Stimulated activated CD8-positive, alpha-beta memory T cell treated with anti-CD3 and anti-CD28 coated beads, Interleukin-12 subunit alpha, Interleukin-12 subunit beta, amount 100 ng/mL, for 4 hours (primary cell): ENCODE measurements at places on chromosomes 3 and 15.

- DNase-seq, result no peak
Measured at GRCh38 chr3:54800478-54800877, 127.4 kb downstream of the LRTM1 start.

DNA sequence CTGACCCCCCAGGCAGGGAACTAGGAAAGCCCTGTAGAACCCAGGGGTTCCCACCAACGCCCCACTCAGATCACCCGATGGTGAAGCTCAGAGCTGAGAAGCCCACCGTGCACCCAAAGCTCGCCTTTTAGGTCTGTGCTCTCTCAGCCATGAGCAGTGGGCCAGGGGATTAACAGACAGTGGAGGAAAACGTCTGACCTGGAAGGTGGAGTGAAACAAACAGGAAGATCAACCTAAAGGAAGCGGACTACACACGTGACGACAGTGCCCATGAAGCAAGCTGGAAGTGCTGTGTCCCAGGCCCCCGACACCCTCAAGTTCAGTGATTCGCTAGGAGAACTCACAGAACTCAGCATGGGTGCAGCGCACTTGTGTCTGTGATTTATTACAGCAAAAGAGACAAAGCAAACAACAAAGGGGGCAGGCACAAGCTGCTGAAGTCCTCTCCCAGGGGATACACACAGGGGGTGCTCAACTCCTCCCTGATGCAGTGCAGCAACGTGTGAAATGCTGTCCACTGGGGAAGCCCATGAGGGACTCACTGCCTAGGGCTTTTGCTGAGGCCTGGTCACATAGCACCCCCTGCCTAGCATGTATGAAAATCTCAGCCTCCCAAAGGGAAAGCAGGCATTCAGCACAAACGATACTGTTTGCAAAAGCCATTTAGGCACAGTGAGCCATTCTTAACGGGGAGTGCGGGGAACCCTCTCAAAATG, 43.5 kb downstream of the CFAP92 start:
- DNase-seq, result no peak

DNA sequence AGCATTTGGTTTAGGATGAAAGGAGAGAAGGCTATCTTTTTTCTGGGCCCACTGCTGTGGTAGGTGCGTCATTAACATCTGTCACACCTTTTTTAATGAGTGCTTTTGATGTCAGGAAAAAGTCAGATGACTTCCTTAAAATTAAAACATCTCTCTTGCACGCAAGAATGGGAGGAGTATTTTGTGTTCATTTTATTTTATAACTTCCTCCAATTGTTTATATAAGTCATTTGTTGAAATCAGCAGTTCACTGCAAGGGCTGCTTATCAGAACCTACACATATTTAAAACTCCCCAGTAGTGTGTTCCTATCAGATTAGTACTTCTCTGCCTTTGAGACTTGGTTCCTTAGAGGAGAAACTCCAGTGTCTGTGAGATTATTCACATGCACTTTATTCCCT, 143.8 kb downstream of the NEO1 start:
- DNase-seq, result no peak

DNA sequence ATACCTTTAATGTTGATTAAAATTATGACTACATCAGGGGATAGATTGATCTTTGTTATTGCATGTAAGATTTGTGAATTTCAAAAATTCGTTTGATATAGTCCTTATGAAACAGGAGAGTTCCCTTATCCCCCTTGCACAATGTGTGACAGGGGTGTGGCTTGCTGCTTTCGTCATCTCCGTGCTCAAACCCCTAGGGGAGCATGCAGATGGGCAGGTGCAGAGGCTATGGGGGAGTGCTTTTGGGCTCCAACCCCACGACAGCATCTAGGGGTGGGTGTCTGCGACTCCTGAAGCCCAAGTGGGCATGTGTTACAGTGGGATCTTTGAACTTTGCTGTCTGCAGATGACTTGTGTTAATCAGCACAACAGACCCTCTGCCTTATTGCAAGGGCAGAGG, 360.1 kb upstream of the GOLIM4 start:
- DNase-seq, result no peak

DNA sequence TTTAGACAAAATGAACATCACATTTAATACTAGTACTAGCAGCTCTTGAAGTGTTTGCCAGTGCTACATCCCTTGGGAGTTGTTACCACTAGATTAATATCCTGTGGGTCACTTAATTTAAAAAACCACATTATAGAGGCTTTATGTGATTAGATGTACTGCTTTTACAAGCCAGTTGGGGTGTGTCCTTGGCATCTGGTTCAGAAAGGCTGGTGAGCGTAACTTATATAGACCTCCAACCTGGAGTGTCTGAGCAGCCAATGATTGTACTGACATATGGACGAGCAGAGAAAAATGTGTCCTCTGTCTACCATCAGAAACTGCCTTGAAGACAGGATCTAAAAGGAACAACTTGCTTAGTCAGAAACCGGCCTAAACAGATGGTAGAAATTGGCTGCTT, 306.2 kb upstream of the ATP11B start:
- no peak for DNase-seq

GRCh38 chr3:158273656-158274055, 163.8 kb downstream of the RSRC1 start:
- DNase-seq, result no peak

- no peak for DNase-seq
Measured at GRCh38 chr15:98996624-98997023, 11.0 kb downstream of the PGPEP1L start.

DNA sequence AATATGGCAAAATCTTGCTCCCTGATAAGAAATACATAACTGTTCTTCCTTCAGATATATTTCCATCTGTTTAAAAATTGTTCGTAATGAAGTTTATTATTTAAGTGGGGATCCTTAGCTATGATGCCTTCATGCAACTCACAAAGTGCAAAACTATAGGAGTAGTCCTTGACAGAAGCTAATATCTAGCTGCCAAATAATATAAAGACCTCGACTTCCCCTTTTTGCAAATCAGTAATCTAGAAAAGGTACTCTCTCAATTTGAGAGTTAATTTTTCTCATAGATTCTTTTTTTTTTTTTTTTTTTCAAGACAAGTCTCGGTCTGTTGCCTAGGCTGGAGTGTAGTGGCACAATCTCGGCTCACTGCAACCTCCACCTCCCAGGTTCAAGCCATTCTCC, 23.0 kb downstream of the SLTM start:
- DNase-seq, result no peak

DNA sequence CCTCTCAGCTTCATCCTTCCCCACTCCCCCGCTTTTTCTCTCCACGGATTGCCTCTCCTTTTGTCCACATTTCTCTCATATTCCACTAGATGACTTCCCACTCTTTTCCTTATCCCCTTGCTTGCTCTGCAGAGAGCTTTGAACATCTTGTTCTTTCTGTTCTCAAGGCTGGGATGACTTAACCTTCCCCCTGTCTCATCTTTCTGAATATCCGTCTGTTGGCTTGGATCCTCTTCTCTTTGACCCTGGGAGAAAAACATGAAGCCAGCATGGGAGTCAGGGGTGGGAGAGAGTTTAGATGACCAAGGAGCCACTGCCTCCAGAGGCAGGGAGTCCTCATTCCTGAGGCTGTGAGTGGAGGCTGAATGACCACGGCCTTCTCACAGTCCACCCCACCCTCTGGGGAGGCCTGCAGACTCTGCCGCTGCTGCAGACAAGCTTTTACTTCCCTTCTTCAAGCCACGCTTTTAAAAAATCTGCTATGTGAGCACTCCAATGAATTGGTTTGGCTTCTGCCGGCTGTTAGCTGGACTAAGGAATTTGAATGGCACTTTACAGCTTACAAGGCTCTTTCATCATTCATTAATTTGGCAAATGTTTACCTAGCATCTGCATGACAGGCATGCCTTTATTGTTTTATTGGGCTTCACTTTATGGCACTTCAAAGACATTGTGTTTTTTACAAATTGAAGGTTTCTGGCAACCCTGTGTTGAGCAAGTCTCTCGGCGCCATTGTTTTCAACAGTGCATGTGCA, 111.6 kb upstream of the SLC6A6 start:
- DNase-seq, result no peak

GRCh38 chr3:151918253-151919029, 45.0 kb downstream of the SUCNR1 start:
- DNase-seq, result no peak

DNA sequence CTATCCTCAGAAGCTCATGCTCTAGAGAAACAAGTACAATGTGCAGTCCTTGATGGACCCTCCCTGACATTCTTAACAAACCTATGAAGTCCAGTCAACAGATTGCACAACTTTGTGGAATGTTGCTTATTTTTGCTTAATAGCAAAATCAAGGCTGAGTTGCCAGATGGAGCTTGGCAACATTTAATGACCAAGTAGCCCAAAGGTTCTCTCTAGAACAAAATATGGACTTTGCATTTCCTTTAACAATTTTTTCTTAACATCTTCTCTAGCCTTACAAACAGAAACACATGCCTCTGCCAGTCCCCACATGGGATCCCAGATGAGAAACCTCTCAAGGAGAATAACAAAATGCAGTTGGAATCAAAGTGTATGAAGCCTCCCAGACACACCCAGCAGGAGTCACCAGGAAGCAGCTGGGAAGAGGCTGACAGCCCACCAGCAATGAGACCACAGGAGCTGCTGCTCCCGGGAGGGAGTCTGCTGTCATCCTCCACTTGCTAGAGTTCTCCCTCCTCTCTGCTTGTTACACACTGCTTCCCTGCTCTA, 422.5 kb upstream of the CDIN1 start:
- no peak for DNase-seq

- DNase-seq, result no peak
Measured at GRCh38 chr3:56368846-56369245, 99.4 kb downstream of the ERC2 start.

GRCh38 chr3:76990606-76991005, 49.3 kb upstream of the ROBO2 start:
- no peak for DNase-seq

DNA sequence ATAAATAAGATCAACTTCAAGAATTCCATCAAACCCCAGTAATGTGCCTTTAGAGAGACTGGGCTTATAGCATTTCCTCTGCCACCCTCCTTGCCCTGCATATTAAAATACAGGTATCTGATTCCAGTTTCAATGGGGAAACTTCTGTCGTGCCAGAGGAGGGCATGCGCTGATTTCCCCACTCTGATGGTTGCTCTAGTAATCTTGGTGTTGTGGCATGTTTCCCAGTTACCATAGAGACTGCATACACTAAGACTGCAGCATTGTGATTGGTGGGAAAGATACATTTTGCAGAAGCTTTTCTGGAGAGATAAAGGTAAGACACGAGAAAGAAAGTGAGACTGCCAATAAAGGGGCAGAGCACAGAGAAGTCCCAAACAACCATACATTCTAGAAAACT, 225.6 kb downstream of the TIGIT start:
- no peak for DNase-seq

- no peak for DNase-seq
Measured at GRCh38 chr3:102129760-102130608, 280.7 kb downstream of the NFKBIZ start.

GRCh38 chr15:35674873-35675781, 129.2 kb upstream of the DPH6 start:
- DNase-seq, result no peak

GRCh38 chr3:27720899-27721716, 1.0 kb downstream of the EOMES start:
- DNase-seq, result no peak

DNA sequence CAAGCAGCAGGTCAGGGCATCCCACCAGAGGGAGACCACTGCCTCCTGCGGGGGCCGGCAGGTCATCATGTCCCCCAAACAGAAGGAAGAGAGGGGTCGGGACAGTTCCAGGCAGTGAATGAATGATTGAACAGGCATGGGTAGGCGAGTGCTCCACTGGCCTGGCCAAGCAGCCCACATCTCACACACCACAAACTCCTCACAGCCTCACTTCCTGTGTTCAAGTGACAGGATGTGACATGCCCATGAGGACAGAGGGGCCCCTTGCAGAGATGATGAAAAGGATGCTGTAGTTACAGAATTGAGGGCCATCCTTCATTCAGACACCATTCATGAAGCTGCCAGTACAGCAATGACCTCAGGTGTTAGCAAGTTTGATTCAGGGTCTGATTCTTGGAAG, 3.7 kb downstream of the IQSEC1 start:
- peak; percentile 29 for DNase-seq

GRCh38 chr3:183826448-183827250, 1.3 kb upstream of the MAP6D1 start:
- DNase-seq, result no peak

GRCh38 chr3:55484191-55484689, 2.9 kb downstream of the WNT5A start:
- DNase-seq, result no peak

- no peak for DNase-seq
Measured at GRCh38 chr15:51377038-51377786, 35.8 kb downstream of the GLDN start.

DNA sequence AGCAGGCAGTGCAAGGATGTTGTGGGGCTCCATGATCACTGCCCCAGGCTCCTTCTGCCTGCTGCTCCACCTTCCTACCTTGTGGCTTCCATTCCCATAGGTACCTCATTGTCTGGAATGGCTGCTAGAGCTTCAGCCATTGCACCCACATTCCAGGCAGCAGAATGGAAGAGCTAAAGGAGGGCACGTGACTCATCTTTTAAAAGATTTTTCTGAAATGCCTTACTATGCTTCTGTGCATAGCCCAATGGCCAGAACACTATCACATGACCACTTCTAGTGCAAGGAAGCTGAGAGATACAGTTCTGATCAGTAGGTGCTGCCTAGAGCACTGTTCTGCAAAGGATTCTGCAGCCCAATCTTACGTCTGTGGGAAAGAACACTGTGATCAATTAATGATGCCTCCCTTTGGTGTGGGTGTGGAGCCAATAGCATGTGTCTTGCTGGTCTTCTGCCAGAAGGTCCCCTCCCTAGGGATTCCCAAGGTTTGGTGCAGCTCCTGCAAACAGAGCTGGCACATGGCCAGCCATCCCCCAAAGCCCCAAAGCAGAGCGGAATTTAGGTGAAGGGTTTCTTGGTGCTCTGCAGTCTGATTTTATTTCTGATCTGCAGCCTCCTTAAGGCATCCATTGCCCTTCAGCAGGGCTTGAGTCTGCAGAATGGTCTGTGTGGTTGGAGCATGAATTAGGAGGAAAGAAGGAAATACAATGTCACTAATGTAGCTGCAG, 34.4 kb downstream of the SPSB4 start:
- DNase-seq, result no peak

GRCh38 chr15:47513471-47513870, 203.8 kb upstream of the SEMA6D start:
- DNase-seq, result no peak

GRCh38 chr15:90530250-90531051, 728 bp downstream of the CRTC3 start:
- DNase-seq, result peak; percentile 30

DNA sequence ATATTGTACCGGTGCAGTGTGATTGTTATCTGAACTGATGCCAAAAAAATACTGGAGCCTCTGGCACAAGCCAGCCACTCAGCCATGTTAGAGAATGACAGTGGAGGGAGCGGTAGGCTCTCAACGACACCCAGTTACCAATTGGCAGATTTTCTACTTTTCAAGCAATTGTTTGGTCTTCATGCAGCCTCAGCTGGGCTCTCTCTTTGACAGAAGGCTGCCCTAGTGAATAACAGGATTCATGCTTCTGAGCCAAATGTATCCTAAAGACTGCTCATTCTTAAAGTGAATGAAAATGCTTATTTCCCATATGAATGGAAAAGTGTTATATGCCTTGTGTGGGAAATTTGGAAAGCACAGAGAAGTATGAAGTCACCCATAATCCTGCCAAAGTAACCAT, 261.2 kb upstream of the TRIM42 start:
- no peak for DNase-seq

GRCh38 chr15:63041974-63042876, at the start of gene TPM1:
Gene TPM1, plus strand, starts transcription at chr15:63042747. Its CDS starts 83 bp downstream, at chr15:63042830.
- no peak for DNase-seq

- DNase-seq, result no peak
Measured at GRCh38 chr3:59257506-59257905, 207.7 kb upstream of the CFAP20DC start.
